ENCODE measurements at places on chromosomes 1 and 21. TPM values are rescaled to one million over a fixed set of nuclear protein-coding genes. Genes with fewer than 3 reads are reported as not detected.

The KRTAP10-4 gene
- total RNA-seq, result not detected

- no peak for DNase-seq
Measured at GRCh38 chr1:208357644-208358507, 113.7 kb upstream of the PLXNA2 start.

DNA sequence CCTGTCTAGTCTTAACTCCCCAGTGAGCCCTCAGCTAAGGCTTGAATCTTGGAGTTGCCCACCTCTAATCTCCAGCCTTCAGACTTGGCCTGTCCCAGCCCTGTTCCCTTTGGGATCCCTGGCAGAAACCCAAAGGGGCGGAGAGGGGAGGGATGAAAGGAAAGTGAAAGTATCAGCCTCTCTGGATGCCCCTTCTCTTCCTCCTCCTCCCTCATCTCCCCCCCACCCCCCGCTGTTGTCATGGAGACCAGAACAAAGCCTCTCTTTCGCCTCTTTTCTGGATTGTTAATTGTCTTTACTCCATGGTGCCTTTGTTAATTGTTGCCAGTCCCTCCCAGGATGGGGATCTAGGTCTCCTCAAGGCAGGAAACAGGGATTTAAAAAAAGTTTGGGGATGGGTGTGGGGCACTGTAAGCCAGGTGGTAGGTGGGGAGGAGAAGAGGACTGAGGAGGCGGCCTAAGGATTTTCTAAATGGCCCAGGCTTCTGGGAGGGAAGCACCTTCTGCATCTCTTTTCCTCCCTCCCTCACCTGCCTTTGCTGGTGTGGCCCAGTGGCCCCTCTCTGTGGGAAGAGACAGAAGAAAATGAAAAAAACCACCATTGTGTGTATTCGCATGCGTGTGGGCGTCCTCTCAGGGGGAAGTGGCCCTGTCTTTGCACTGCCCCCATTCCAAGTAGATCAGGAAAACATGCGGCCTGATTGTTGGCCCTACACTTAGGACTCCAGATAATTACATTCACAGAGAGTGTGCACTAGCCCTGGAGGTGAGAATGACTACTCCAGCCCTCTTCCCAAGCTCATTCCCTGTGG is 7.5 kb upstream of the SOX13 start:
- peak; percentile 50 for DNase-seq

DNA sequence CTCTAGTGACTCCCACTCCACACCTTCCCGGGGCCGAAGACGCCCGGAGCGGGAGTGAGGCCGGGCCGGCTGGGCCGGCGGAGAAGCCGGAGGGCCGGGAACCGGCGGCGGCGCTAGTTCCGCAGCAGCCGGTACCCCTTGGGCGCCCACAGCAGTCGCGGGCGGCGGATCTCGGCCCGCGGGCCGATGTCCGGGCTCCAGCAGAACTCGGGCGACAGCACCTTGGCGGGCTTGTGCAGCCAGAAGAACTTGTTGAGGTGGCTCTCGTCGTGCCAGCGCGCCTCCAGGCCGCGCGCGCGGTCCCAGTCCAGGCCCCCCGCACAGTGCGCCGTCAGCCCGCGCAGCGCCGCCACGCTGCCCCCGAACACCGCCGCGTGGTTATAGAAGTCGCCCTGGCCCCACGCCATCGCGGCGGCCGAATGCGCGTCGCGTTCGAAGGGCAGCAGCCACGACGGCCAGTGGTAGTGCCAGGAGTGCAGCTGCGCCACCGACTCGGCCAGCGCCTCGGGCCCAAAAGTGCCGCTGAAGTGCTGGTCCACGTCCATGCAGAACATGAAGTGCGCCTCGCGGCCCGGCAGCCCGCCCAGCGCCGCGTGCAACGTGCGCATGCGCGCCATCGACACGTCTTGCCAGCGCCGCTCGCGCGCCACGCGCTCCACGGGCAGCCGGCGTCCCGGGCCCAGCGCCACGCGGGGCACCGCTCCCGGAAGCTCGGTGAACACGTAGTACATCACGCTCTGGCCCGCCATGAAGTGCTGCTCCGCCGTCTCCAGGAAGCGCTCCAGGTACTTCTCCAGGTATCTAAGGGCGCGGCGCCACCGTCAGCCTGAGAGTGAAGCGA is 14.0 kb downstream of the A3GALT2 start:
- DNase-seq, result peak; percentile 16

DNA sequence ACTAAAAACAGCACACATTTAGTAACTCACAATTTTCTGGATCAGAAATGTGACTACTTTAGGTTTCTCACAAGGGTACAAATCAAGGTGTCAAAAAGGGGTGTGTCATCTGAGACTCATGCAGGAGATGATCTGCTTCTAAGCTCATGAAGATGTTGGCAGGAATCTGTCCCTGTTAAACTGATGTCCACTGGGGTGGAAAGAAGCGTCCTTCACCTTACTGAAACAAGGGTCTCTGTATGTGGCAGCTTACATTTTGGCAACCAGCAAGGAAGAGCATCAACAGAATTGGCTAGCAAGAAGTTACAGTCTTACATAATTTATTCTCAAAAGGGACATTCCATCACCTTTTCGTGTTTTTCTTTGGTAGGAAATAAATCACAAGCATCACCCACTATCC is 1223.8 kb downstream of the AMY1C start:
- DNase-seq, result no peak

DNA sequence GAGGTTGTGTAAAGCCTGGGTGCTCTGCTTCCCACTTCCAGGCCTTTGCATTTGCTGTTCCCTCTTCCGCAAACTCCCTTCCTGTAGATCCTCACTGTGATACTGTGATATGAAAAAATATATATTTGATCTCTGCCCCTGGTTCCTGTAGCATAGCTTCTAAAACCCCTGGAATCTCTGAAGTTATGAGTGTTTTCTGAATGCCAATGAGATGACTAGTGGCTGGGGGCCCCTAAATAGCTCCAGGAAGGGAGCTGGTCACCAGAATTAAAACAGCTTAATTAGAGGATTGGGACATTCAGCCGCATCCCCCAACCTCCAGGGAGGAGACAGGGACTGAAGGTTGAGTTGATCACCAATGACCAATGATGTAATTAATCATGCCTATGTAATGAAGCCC is 21.9 kb downstream of the DUSP10 start:
- DNase-seq, result no peak

The RAB25 gene
- not detected for total RNA-seq

The DTL gene
- 4.0 TPM for total RNA-seq

The NAV1 gene
- 1.6 TPM for total RNA-seq

DNA sequence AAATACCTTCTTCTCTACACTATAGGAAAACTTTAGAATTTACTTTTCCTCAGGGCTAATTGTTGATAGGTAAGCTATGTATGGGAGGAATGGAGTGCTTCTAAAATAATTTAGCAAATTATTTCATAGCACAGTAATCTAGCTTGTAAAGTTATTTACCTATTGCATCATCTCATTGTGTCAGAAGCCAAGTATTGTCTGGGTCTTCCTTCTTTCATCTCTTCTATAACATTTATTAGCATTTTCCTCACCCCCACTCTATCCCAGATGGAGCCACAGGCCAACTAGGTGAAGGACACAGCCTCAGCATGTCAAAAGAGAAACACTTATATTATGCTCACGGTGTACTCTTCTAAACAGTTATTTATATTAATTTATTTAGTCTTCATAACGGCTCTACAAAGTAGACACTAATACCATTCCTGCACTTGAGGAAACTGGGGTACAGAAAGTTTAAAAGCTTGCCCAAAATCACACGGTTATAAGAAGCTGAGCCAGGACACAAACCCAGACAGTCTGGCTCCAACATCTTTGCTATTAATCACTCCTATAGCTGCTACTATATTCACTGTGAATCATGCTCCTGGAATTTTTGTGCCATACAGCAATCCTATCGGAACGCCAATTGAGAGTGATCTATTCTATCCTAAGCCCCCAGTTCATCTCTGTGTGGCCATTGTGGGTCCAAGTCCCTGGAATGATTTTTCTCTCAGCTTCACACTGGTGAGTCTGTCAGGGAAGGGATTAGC is 43.1 kb downstream of the OR10J5 start:
- DNase-seq, result peak; percentile 9

GRCh38 chr1:67118646-67119045 is 16.1 kb downstream of the C1orf141 start:
- no peak for DNase-seq

DNA sequence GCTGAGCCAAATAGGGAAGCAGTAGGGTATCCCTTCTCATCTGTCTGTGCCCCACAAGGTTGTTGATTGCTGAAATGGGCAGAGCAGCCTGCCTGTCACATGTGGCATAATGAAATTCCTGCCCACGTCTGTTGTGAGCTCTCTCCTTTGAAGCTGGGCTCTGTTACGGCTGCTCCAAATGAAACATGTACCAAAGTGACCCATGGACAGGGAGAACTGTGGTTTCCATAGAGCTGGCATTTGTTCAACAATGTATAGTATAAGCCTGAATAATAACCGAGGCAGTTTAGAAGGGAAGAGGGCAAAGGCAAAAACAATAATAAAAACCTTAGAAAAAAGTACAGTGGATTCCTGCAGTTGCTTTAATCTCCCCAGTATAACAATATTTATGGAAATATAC is 149.7 kb downstream of the LYPLAL1 start:
- DNase-seq, result peak; percentile 8

The FAM43B gene
- total RNA-seq, result not detected

DNA sequence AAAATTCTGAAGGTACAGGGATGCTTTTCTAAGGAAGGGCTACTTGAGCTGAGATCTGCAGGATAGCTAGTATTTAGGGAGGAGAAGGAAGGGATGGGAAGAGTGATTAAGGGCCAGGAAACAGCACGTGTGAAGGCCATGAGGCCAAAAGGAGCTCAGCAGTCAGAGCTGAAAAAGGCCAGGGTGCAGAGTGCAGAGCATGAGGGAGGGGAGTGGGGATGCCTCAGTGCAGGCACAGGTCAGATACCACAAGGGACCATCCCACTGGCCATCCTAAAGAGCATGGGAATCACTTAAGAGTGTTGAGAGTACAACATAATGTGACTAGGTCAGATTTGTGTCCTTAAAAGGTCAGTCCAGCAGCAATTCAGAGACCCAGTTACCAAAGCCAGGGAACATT is 16.0 kb downstream of the LRRN2 start:
- DNase-seq, result no peak

GRCh38 chr1:77541162-77541545 is 141.3 kb downstream of the ZZZ3 start:
- DNase-seq, result no peak

GRCh38 chr1:20705203-20705755 is 12.5 kb downstream of the KIF17 start:
- no peak for DNase-seq

DNA sequence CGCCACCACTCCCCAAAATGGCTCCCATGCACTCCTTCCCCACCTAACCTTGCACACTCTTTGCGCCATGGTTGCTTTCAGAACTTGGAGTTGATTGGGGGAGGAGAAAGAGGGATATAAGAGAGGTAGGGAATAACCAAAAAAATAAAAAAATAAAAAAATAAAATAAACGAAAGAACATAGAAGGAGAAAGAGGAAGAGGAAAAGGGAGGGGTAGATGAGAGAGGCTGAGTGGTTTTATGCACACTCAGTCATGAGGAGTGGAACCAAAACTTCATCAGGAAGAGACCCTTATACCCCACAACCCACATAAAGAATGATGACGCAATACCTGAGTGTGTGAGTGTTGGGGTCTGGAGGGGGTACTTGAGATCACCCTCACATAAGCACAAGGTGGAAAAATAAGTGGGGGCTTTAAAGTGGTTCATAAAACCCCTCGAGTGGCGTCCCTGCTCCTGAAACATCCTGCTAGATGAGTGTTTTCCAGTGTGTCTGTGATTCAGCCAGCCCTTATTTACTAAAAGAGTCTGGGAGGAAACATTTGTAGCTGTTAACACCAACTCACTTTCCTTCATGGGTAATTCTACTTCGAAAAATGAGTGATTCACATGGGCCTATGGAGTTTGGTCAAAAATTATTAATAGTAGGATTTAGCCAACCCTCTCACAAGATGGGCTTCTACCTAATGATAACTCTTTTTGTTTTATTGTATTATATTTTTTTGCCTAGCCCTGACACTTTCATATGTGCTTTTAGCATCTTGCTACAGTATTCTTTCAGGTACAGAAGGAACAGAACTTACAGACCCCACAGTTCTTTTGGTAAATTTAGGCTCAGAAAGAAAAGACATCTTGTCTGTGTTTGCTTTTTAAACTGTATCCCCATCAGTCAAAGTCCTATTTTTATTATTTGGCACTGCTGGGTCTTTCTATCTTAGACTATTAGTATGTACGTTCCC is 5.2 kb downstream of the SLAMF1 start:
- no peak for DNase-seq

The FCER1G gene
- total RNA-seq, result not detected

The MCOLN3 gene
- not detected for total RNA-seq

The SLC5A9 gene
- 0.22 TPM for total RNA-seq

The TNFAIP8L2 gene
- 0.20 TPM for total RNA-seq

DNA sequence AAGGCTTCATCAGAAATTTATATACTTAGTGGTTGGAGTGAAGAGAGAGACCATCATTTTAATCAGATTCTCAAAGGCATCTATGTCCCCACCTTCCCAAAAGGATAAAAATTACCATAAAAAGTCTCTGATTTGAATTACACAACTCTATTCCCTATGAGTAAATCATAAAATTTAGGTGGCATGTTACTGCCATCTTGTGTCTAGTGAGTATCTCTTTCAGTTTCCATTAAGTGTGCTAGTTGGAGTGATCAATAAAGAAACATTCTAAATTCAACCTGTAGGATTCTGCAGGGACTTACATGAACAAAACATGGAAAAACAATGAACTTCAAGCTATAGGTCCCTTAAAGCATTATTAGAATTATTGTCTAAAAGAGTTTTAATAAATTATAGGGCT is 655.4 kb downstream of the LTN1 start:
- peak; percentile 55 for DNase-seq

DNA sequence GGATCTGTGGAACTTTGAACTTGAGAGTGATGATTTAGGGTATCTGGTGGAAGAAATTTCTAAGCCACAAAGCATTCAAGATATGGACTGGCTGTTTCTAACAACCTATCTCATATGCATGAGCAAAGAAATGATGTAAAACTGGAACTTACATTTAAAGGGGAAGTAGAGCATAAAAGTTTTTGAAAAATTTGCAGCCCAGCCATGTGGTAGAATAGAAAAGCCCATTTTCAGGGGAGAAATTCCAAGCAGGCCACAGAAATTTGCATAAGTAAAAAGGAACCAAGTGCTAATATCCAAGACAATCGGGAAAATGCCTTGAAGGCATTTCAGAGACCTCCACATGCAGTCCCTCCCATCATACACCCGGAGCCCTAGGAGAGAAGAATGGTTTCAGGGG is 15.7 kb downstream of the RIIAD1 start:
- DNase-seq, result no peak

DNA sequence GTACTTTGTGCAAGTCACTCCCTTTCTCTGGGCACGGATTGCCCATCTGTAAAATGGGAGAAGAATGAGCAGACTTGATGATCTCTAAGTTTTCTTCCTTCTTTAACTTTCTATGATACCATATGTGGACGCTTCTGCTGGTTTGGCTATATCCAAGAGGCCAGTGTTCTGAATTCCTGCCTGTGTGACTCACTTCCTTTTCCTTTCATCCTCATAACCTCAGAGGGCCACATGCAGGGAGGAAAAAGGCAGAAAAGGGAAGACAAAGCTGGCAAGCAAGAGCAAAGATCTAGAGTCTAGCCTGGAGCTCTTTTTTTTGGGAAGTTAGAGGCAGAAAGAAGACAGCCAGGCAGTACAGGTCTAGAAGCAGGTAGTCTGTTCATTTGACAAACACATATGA is 151.2 kb downstream of the OMA1 start:
- DNase-seq, result peak; percentile 73
